ENCODE measurements at places on chromosomes 7 and 10.

DNA sequence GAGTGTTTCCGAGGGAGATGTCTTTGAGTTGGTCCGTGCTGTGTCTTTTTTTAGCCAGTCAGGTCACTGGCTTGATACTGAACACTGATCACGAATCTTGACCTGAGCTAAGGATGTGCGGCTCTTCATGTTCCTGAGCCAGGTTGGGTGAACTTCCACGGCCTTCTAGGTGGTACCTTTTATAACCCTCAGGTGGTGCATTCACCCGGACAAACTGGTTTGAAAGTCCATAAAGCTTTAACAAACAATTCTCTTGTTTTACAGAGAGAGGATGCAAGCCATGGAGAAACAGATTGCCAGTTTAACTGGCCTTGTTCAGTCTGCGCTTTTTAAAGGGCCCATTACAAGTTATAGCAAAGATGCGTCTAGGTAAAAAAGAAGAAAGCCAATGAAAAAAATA, 229.5 kb downstream of the ARHGAP21 start:
- no peak for DNase-seq

GRCh38 chr10:35300063-35300699, 36.1 kb upstream of the CCNY start:
- no peak for DNase-seq

- DNase-seq = no peak
Measured at GRCh38 chr7:92725161-92725925, 111.0 kb downstream of the CDK6 start.

DNA sequence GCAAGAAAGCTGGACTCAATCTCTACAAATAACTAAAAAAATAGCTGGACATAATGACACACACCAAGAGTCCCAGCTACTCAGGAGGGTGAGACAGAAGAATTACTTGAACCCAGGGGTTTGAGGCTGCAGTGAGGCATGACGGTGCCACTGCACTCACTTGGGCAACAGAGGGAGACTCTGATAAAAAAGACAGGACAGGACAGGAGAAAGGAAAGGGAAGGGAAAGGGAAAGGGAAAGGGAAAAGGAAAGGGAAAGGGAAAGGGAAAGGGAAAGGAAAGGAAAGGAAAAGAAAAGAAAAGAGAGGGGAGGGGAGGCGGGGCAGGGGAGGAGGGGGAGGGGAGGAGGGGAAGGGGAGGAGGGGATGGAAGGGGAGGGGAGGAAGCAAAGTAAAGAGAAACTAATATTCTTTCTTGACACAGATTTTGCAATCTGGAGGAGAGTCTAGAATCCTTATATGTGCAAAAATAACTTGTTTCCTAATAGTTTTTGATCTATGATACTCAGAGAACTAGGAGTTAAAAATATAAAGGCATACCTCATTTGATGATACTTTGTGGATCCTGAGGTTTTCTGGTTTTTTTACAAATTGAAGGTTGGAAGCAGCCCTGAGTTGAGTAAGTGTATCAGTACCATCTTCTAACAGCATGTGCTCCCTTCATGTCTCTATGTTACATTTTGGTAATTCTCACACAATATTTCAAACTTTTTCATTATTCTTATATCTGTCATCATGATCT, 8.0 kb downstream of the SAR1A start:
- DNase-seq = no peak

DNA sequence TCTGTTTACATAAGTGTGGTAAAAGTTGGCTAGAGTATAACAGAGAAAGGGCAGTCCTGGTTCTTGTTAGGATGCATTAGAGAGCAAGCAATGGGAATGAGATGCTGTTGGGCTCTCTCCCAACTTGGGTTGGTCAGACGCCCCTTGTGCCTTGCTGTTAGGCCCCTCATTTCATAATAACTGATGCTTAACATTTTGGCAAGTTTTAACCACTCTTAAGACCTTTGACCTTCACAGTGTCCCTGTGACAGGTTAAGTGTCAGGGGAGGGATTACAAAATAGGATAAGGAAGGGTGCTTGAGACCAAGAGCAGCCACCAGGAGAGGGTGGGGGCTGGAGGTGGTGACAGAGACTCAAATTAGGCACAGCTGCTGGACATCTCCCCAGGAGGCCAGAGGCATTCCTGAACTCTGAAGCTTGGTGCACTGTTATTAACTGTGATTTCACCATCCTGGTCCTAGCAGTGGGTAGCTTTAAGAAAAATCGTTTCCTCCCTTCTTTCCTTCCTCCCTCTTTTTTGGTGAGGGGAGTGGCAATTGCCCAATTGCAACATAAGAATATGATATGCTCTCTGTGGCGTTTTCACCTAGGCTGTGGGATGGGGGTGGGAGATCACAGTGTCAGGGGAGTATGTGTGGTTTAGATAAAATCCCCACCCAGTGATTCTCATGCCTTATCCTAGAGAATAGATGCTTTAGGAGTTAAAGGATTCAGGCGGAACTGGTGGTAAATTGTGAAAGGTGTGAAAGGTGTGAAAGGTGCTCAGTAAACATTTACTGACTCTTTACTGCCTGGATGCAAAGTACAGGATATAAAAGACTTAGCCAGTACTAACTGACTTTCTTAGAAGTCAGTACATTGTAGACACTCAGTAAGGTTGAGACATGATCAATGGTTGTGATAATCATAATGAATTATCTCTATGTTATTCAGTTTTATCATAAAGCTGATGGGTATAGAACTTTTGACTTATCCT, 270.5 kb downstream of the BICC1 start:
- DNase-seq = no peak

DNA sequence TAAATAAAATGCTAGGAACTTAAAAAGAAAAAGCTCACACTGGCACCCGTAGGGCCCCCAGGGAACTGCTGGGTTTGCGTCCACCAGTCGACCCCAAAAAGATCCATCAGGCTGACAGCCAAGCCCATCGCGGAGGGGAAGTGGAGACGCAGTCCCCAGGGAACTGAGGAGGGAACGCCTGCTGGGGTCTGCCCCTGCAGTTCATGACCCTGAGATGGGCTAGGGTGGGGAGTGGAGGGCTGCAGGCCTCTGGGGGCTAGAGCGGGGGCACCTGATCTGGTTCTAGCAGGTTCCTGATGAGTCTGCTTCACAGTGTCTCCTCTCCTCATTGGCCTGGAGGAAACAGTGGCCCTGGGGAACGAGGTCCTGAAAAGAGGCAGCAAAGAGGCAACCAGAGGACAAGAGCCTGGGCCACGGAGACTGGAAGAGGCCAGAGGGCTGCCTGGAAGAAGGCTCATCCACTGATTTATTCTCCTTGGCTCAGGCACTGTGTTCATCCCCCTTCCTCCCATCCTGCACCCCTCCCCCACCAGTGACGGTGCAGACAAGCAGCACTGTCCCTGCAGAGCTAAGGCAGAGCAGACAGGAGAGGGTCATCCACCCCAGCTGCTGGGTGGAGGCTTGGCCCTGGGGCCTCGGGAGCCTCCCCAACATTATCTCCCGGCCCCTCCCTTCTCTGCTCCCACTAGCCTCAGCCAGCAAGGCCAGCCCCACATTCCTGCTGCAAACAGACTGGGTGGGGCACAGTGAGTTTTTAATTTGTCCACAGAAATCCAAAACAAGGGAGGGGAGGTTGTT, 24.7 kb upstream of the HSPA12A start:
- no peak for DNase-seq
